ENCODE measurements at places on chromosomes 5 and 9.

DNA sequence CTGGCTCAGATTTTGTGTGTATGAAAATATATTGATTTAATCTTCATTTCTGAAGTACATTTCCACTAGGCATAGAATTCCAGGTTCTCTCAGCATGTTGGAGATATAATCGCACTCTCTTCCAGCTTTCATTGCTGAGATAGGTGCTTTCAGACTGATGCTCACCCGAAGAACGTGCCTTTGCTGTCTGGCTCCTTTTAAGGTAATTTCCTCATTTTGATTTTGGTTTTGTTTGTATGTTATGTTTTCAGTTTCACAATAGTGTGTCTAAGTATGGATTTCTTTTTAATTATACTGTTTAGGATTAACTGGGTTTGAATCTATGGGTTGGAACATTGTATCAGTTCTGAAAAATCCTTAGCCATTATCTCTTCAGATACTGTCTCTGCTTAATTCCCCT is 132.0 kb upstream of the NFIB start:
- DNase-seq: no peak

DNA sequence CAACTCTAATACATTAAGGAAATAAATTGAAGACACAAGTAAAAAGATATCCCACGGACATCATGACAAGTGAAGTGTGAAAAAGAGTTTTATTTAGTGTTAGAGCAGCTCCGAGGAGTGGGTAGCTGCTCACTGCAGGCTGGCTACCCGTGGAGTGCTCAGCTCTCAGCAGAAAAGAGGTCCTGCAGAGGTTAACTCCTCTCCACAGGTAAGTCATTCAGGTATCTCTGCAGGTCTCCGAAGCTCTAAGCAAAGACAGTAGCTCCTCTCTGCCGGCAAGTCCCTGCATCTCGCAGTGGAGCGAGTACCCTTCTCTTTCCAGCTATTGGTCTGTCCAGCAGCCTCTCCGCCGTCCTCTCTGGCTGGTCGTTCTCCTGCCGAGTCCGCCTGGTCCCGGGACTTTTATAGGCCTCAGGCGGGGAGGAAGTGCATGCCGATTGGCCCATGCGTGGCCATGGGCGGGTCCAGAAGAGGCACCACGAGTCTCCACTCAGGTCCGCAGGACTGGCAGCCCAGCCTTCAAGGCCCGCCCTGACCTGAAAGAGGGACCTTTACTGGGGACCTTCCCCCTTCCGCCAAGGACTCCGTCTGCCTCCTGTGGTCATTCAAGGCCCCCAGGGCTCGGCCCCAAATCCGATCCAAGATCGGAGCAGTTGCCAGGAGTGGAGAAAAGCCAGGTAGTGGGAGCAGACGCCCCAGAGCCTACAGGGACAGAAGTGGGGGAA is 29.9 kb downstream of the BTNL9 start:
- no peak for DNase-seq

DNA sequence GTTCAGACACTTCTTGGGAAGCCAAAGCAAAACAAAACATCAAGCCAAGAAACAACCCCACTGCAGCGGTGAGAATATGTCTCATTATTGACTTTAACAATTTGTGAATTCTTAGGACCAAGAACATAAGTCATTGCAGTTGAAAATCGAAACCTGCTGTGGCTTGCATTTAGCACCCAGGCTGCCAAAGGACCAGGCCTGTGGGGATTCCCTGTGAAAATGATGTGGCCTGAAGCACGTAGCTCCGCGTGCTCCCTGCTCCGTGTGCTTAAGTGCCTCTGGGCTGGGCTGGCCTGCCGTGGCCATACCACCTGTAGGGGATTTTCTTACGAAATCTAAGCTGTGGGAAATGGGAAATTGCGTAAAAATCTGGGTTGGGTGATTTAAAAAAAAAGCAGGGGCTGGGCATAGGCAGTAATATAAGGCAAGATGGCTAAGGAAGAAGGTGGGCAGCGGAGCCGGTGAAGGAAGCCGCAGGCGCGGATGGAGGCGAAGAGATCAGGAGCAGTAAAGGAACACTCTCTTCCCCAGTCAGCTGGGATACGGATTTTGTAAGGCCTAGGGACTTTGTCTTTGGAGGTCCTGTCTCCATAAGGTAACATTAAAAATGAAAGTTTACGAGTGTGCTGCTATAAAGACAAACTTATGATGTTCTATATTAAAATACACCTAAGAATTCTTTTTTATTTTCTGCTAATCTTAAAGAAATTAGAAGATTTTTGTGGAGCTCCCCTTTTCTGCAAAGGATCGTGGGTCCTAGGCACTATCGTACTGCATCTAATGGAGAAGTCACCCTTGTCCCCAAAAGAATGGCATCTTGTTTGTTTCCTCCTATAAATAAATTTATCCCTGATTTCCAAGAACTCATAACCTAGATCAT is 189.6 kb upstream of the SEMA6A start:
- no peak for DNase-seq

GRCh38 chr9:104686081-104686480 is 8.2 kb upstream of the OR13D1 start:
- no peak for DNase-seq

GRCh38 chr5:149426931-149427330 is 47.8 kb upstream of the IL17B start:
- DNase-seq: no peak

Measured in stimulated activated CD4-positive, alpha-beta T cell treated with anti-CD3 and anti-CD28 coated beads, Interleukin-12 subunit alpha, Interleukin-12 subunit beta, amount 100 ng/mL, for 24 hours (primary cell).